Activated naive CD4-positive, alpha-beta T cell treated with anti-CD3 and anti-CD28 coated beads, Interleukin-2, amount 50 U/mL, for 16 hours (primary cell): ENCODE measurements at places on chromosomes 16 and 17.
A peak's percentile ranks its signal among the peaks of the same experiment; 100 is the strongest.

- DNase-seq: no peak
Measured at GRCh38 chr16:58513874-58514273, 1.4 kb upstream of the SETD6 start.

GRCh38 chr17:80604670-80605010, 60.0 kb downstream of the RPTOR start:
- DNase-seq: no peak

- DNase-seq: no peak
Measured at GRCh38 chr16:50696575-50697420, 3.4 kb downstream of the NOD2 start.

DNA sequence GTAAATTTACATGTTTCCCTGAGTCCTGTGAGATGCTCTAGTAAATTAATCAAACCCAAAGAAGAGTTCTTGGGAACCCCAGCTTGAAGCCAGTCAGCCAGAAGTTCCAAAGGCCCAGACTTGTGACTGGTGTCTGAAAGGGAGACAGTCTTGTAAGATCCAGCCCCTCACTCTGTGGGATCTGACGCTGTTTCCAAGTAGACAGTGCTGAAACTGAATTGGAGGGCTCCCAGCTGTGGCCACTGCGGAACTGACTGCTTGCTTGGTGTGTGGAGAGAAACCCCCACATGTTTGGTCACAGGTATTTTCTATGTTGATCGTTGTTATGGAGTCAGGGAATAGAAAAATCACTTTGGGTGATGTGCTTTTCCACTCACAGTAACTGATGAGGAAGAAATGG, 5.5 kb upstream of the CDRT4 start:
- no peak for DNase-seq

- no peak for DNase-seq
Measured at GRCh38 chr16:4051591-4051990, 64.7 kb downstream of the ADCY9 start.

- no peak for DNase-seq
Measured at GRCh38 chr16:82016263-82016662, 5.0 kb upstream of the SDR42E1 start.

DNA sequence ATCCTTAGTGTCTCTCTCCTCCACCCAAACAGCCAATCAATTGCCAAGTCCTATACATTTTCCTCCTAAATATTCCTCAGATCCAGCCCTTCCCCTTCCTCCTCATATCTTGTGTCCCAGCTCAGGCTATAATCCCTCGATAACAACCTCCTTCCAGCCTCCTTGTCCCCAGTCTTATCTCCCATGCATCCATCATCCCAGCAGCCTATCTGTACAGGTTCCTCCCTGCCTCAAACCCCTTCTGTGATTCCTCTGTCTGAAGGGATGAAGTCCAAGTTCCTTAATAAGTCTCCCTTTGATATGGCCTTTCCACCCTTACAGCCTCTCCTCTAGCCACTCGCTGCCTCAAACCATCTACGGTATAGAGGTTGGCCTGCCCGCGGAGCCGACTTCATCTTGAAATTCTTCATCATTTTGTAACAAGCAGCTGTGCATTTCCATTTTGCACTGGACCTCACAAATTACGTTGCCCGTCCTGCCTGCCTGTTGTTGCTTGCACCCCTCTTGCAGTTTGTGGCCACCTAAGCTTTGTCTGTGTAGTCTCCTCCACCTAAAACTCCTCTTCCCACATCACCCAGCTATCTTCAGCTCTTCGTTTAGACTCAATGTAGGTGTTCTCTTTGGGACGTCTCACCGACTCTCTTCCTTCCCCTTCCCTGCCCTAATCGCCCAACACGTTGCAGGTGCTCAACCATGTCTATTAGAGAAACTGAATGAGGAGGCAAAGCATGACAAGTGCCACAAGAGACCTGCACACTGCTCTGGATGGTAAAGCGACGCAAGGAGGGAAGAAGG, 786 bp upstream of the CDK5RAP3 start:
- DNase-seq: no peak

GRCh38 chr17:63399856-63400255, 46.2 kb downstream of the CYB561 start:
- DNase-seq: no peak

- DNase-seq: no peak
Measured at GRCh38 chr16:31128711-31129567, 6.6 kb downstream of the PRSS8 start.

- no peak for DNase-seq
Measured at GRCh38 chr17:81135505-81136278, 29.6 kb upstream of the PVALEF start.

- peak; percentile 33 for DNase-seq
Measured at GRCh38 chr17:43906951-43907424, 348 bp downstream of the MPP2 start.

- DNase-seq: no peak
Measured at GRCh38 chr17:42843358-42843934, 934 bp upstream of the AOC2 start.

DNA sequence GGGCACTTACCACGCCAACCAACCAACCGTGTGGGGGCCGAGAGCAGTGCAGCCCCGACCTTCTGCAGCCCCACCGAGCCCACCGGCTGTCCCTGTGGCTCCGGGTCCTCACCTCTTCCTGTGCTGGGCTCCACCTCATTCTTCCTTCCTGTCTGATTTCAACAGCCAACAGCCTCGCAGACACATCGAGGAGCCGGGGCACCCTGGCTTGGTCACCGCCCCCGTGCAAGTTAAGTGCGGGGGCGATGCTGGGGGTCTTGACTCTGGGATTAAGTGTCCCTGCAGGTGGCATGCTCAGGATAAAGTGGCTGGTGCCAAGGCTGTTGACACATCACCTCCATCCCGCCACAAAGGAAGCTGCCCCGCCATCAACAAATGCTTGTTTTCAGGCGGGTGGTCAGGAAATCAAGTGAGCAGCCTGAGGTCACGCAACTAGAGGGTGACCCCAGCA, at the start of gene NLRC3:
NLRC3 (minus strand) TSS at position 102 of the 451 bp plus-strand sequence. CDS start 12,367 bp downstream, outside the sequence.
- DNase-seq: peak; percentile 35

GRCh38 chr17:42980766-42981397, 517 bp downstream of the RUNDC1 start:
- DNase-seq: peak; percentile 68

DNA sequence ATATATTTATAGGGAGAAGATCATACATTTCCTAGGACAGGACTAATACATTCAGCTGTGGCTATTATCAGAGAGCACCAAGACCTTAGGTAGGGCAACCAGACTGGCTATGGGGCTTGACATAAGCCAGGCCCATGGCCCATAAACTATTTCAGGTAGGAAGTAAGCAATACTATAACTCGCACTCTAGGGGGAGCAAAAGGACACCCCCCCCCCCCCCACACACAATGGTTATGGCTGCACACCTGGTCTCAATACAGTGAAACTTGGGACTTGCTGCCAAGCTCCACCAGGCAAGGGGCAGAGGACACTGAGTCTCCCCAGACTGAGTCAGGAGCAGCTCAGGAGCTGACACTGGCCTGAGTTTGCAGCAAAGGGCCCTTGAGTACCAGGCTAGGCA, 348.9 kb upstream of the ASIC2 start:
- no peak for DNase-seq

DNA sequence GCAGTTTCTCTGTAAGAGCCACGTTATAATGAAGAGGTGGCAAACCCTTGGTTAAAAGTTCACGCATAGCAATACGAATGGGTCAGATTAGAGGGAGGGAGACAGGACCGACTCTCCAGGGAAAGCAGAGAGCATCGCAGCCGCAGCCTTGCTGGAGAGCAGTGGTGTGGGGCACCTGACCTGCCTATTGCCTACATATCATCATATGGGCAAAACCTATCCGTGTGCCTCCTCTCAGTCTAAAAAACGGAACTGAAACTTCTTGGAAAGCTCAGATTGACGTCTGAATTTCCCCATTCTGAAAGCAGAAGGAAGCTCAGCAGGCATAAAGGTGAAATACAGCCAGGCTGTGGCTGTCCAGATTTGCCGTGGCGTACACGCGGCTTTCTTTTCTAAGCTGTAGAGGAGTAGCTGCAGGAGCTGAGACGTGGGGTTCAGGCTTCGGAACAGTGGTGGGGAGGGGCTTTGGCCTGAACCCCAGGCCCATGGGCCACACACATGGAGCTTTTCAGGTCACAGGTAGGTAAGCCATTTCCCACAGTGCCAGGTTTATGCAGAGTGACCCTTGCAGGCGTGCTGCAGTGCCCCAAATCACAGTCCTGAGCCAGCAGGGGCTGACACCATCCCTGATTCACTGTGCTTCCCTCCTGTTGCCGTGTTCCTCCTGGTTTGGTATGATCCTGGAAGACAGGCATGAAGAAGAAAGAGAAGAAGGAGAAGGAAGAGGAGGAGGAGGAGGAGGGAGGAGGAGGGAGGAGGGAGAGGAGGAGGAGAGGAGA, 41.6 kb upstream of the TNRC6C start:
- DNase-seq: no peak

DNA sequence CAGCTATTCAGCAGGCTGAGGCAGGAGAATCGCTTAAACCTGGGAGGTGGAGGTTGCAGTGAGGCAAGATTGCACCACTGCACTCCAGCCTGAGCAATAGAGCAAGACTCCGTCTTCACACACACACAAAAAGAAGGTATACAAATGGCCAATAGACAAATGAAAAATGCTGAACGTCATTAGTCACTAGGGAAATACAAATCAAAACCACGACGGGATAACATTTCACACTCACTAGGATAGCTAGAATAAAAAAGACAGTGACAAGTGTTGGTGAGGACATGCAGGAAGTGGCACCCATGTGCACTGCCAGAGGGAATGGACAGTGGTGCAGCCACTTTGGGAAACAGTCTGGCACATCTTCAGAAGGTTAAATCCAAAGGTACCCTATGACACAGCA, 172.9 kb downstream of the FTO start:
- no peak for DNase-seq

GRCh38 chr16:59864981-59865666, 1131.0 kb upstream of the GOT2 start:
- no peak for DNase-seq

GRCh38 chr16:70614208-70614951, 32.0 kb upstream of the IL34 start:
- DNase-seq: no peak

- no peak for DNase-seq
Measured at GRCh38 chr16:5895137-5895536, 797.5 kb upstream of the EEF2KMT start.

DNA sequence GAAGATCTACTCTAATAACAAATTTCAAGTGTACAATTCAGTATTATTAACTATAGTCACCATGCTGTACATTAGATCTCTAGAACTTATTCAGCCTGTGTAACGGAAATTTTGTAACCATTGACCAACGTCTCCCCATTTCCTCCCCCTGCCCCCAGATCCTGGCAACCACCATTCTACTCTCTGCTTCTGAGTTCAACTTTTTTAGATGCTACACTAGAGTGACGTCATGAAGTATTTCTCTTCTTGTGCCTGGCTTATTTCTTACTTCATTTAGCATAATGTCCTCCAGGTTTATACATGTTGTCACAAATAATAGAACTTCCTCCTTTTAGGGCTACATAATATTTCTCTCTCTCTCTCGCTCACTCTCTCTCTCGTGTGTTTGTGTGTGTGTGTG, 157.5 kb downstream of the ANKFN1 start:
- DNase-seq: no peak

DNA sequence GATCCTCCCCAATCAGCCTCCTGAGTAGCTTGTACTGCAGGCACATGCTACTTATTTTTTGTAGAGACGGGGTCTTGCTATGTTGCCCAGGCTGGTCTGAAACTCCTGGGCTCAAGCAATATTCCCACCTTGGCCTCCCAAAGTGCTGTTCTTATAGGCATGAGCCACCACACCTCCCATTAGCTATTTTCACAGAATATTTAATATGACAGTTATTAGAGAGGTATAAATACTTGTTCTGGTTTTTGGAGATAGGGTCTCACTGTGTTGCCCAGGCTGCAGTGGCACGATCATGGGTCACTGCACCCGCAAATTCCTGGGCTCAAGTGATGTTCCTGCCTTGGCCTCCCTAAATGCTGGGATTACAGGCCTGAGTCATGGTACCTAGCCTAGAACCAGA, 21.1 kb downstream of the ZNF213 start:
- DNase-seq: no peak

- no peak for DNase-seq
Measured at GRCh38 chr16:51244887-51245657, 94.0 kb upstream of the SALL1 start.

- no peak for DNase-seq
Measured at GRCh38 chr17:46771561-46772474, 46.7 kb downstream of the WNT3 start.

GRCh38 chr16:71430744-71431143, 11.1 kb downstream of the TLE7 start:
- DNase-seq: no peak

- DNase-seq: peak; percentile 56
Measured at GRCh38 chr16:29825145-29826044, 5.1 kb downstream of the MVP start.

- DNase-seq: no peak
Measured at GRCh38 chr16:50800074-50800473, 58.2 kb downstream of the CYLD start.

DNA sequence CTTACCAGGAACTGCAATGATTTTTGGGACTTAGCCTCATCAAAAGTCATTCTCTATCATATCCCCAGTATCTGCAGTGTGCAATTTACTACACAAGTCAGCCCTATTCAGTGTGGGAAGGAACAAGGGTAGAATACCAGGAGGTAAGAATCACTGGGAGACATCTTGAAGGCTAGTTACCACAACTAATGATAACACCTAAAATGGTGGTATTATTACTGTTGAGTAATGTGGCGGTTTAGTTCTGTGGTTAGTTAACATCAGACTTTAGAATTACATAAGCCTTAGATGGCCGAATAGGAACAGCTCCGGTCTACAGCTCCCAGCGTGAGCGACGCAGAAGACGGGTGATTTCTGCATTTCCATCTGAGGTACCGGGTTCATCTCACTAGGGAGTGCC, 567.9 kb upstream of the CDH11 start:
- no peak for DNase-seq

DNA sequence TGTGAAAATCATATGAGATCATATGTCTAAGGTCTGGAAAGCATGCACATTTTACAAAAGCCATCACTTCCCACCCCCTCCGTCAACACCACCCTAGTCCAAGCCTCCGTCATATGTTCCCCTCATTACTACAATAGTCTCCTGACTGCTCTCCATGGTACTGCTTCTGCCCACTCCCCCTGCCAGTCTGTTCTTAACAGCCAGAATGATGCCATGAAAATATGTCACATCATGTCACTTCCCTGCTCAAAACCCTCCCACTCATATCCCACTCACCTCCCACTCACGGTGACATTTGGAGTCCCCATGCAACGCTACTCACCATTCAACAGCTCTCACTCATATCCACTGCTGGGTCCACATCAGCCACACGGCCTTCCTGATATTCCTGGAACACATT, 432.3 kb downstream of the XYLT1 start:
- DNase-seq: no peak
